ENCODE measurements at places on chromosomes 3 and 15.

DNA sequence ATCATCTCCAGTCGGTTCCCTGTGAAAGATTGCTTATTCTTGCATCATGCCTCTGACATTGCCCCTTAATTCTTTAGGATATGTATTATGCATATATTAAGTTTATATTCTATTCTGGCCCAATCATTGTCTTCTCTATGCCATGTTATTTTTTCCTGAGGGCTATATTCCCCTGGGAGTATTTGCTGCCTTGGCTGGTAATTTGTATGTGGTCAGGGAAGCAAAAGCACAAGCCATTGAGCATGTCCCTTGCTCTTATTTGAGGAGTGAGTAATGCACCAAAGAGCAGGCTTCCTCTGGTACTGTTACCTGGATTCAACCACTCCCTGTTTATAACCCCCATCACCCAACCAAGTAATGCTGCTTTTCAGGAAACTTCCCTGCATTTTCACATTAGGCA is 36.3 kb downstream of the STAC start:
- no peak for DNase-seq
- no peaks in the 10 kb centered on the region for H3K4me1 ChIP-seq
- H3K27me3 ChIP-seq: no peaks in the 10 kb centered on the region
- no peak overlapping the region for H3K27ac ChIP-seq

- H3K4me3 ChIP-seq: no peak overlapping the region
- DNase-seq: no peak
- no peak overlapping the region for H3K27ac ChIP-seq
- no peaks in the 10 kb centered on the region for H3K36me3 ChIP-seq
- no peaks in the 10 kb centered on the region for H3K27me3 ChIP-seq
- H3K4me1 ChIP-seq: no peaks in the 10 kb centered on the region
Observed at GRCh38 chr3:11037241-11037873, 44.8 kb downstream of the SLC6A1 start.

GRCh38 chr3:127083778-127084397 is 101.0 kb downstream of the PLXNA1 start:
- no peak overlapping the region for H3K4me3 ChIP-seq
- DNase-seq: no peak
- H3K27ac ChIP-seq: no peak overlapping the region
- H3K27me3 ChIP-seq: no peaks in the 10 kb centered on the region
- H3K36me3 ChIP-seq: no peaks in the 10 kb centered on the region

- DNase-seq: no peak
- no peaks in the 10 kb centered on the region for H3K4me1 ChIP-seq
- H3K27me3 ChIP-seq: no peaks in the 10 kb centered on the region
- no peak overlapping the region for H3K4me3 ChIP-seq
- H3K36me3 ChIP-seq: peaks cover 79% of the 10 kb centered on the region
Observed at GRCh38 chr3:52490035-52490938, 4.9 kb upstream of the STAB1 start.

- no peak overlapping the region for H3K4me3 ChIP-seq
- peak overlapping the region; percentile 75 for H3K27ac ChIP-seq
- no peaks in the 10 kb centered on the region for H3K27me3 ChIP-seq
- DNase-seq: no peak
- peaks cover 33% of the 10 kb centered on the region for H3K36me3 ChIP-seq
Observed at GRCh38 chr15:40040770-40041169, 1.8 kb upstream of the SRP14 start.

DNA sequence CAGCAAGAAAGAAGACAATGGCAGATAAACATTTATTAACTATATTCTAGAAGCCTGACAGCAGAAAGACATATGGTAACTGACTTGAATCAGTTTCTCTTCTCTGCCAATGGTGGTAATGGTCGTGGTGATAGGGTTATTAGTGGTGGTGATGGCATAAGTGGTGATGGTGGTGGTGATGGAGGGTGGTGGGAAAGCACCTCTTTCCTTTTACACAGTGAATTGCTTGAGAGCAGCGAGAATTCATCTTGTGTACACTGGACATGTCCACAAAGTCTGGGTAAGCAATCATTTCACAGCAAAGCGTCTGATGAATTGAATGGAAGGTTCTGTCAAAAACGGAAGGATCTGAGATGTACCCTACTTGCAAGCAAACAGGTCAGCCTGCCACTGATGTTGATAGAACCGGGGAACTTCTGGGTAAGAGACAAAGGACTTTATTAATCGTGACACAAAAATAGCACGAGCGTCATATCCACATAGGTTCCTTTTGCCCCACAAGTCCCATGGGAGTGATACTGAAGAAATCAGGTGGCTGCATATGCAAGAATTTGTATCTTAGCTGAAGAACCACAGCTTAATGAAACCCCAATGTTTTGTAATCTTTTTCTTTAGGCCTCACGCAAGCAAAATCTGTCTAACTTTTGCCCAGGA is 23.5 kb upstream of the TBC1D5 start:
- no peaks in the 10 kb centered on the region for H3K4me1 ChIP-seq
- DNase-seq: no peak
- H3K36me3 ChIP-seq: no peaks in the 10 kb centered on the region
- H3K27ac ChIP-seq: no peak overlapping the region

- peaks cover 17% of the 10 kb centered on the region for H3K4me1 ChIP-seq
- no peak for DNase-seq
- H3K4me3 ChIP-seq: no peak overlapping the region
- no peaks in the 10 kb centered on the region for H3K27me3 ChIP-seq
- no peaks in the 10 kb centered on the region for H3K36me3 ChIP-seq
Observed at GRCh38 chr15:60070838-60071493, 66.9 kb downstream of the FOXB1 start.

DNA sequence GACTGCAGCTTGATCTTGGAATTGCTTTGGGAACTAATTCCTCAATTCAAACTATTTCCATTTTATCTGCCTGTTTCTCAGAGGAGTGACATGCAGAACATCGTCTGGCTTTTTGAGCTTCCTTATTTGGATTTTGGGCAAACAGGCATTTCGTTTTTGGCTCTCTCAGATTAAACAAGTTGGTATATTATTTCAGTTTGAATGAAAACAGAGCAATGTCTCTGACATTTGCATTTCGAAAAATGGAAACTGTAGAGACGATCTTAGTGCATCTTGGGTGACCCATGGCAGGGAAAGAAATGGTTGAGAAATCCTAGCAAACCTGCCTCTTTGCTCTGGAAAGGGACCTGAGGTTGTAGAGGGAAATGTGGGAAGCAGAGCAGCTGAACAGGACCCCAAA is 33.0 kb upstream of the SNRK start:
- H3K4me3 ChIP-seq: no peak overlapping the region
- peaks cover 7% of the 10 kb centered on the region for H3K27me3 ChIP-seq
- no peak overlapping the region for H3K27ac ChIP-seq

DNA sequence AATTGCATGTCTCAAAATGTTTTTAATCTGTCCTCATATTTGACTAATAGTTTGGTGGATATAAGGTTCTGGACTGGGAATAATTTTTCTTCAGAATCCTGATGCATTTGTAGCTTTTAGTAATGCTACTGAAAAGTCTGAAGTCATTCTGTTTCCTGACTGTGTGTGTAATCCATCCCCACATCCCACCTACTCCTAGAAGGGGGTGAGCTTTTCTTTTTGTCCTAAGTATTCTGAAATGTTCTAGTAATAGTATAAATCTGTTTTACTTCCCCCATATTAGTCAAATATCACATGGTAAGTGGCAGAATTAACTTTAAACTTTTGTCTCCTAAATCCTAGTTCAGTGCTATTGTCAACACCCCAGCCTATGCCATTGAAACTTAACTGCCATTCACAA is 162.8 kb downstream of the GREM1 start:
- no peak for DNase-seq
- no peaks in the 10 kb centered on the region for H3K36me3 ChIP-seq
- H3K4me1 ChIP-seq: no peaks in the 10 kb centered on the region
- peaks cover 7% of the 10 kb centered on the region for H3K27me3 ChIP-seq
- H3K27ac ChIP-seq: no peak overlapping the region
- H3K4me3 ChIP-seq: no peak overlapping the region

GRCh38 chr15:57196865-57197264 is 179.4 kb upstream of the CGNL1 start:
- no peak for DNase-seq
- H3K27ac ChIP-seq: no peak overlapping the region
- H3K4me3 ChIP-seq: no peak overlapping the region
- H3K4me1 ChIP-seq: no peaks in the 10 kb centered on the region
- peaks cover 67% of the 10 kb centered on the region for H3K36me3 ChIP-seq

DNA sequence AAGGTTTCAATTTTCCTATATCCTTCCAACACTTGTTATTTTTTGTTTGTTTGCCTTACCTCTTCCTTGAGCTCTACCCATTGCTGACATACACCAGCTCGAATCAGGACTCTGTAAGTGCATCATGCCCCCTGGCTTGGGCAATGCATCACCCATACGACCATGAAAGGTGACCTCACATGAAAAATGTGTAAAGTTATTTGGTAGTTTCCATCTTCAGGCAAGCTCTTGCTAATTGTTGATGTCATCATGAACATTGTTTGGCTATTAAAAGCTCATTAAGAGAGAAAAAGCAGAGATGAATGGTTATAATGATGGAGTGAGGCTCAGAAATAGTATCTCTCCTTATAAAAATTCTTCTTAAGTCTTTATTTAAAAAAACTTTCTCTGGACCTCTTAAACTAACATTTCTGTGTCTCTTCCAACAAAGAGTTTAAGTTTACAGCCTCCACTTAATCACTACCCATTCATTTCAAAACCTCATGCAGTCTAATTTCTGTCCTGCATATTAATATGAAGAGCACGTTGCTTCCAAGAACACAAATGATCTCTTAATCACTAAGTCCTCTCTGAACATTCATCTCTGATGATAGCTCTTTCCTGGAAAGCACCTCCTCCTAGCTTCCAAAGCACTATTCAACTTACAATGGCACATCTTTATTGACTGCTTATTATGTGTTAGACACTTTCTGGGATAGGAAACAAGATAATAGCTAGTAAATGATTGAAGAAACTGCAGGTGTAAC is 236.3 kb downstream of the NFKBIZ start:
- H3K27ac ChIP-seq: no peak overlapping the region
- no peaks in the 10 kb centered on the region for H3K4me1 ChIP-seq
- DNase-seq: no peak

DNA sequence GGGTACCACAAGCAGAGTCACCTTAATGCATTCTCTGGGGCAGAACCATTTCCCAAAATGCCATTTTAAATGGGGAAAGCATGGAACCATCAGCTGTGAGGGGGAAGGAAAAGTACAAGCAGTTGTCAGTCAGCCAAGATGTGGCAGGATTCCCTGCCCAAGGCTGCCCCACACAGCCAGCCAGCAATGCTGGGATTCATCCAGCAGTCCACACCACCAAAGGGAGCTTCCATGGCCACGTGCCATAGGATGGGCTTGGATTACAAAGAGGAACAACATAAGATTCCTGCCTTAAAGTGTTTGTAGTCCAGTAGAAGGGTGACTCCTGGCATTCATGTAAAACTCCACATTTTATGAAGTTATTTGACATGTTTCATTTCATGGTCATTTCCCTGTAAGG is 233.3 kb downstream of the SHOX2 start:
- H3K4me1 ChIP-seq: no peaks in the 10 kb centered on the region
- no peak overlapping the region for H3K4me3 ChIP-seq
- DNase-seq: no peak
- no peaks in the 10 kb centered on the region for H3K36me3 ChIP-seq
- no peak overlapping the region for H3K27ac ChIP-seq
- no peaks in the 10 kb centered on the region for H3K27me3 ChIP-seq

DNA sequence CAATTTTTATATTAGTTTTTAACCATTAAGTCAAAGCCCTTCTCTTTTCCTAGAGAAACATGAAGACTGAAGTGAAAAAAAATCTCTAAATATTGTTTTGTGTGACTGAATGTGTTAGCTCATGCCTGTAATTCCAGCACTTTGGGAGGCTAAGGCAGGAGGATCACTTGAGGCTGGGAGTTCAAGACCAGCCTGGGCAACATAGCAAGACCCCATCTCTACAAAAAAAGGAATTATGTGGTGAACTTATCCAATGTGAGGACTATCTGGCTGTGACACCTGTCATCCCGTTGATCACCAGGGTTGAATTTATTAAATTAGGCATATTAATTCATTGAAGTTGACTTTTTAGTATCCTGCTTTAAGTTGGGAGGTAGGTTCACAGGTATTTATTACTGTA is 13.0 kb downstream of the SMC4 start:
- no peak overlapping the region for H3K4me3 ChIP-seq
- H3K4me1 ChIP-seq: peaks cover 6% of the 10 kb centered on the region
- no peak for DNase-seq
- H3K27ac ChIP-seq: no peak overlapping the region
- peaks cover 96% of the 10 kb centered on the region for H3K36me3 ChIP-seq

DNA sequence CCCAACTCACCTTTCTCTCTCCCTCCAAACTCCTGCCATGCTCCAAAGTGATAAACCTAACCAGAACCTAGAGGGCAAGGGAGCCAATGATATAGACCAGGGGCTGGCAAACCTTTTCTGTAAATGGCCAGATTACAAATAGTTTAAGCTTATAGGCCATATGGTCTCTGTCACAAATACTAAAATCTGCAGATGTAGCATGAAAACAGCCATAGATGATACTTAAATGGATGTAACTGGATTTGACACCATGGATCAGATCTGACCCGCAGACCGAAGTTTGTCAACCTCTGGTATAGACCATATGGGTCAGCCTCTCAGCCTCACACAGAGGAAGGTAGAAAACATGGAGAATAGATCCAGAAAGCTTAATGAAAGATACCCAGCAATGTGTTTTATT is 165.2 kb upstream of the STT3B start:
- no peaks in the 10 kb centered on the region for H3K36me3 ChIP-seq
- no peaks in the 10 kb centered on the region for H3K27me3 ChIP-seq
- H3K4me1 ChIP-seq: 0 out of 2 replicates have a peak, but pooled peaks cover 6% of the 10 kb centered on the region
- no peak overlapping the region for H3K27ac ChIP-seq

- H3K27ac ChIP-seq: no peak overlapping the region
- no peak for DNase-seq
- H3K4me1 ChIP-seq: no peaks in the 10 kb centered on the region
- no peak overlapping the region for H3K4me3 ChIP-seq
- no peaks in the 10 kb centered on the region for H3K27me3 ChIP-seq
Observed at GRCh38 chr3:72516361-72516760, 331.9 kb downstream of the SHQ1 start.

GRCh38 chr3:140131895-140132294 is 196.9 kb downstream of the CLSTN2 start:
- DNase-seq: no peak
- no peak overlapping the region for H3K4me3 ChIP-seq
- H3K4me1 ChIP-seq: no peaks in the 10 kb centered on the region
- H3K27me3 ChIP-seq: peaks cover 5% of the 10 kb centered on the region

- no peak for DNase-seq
- no peak within 1 kb of the TSS for H3K4me3 ChIP-seq
- no peak within 1 kb of the TSS for H3K27ac ChIP-seq
- no peaks in the 10 kb centered on the region for H3K4me1 ChIP-seq
- no peaks in the 10 kb centered on the region for H3K27me3 ChIP-seq
Observed at GRCh38 chr3:185253645-185254410, at the start of gene EHHADH. TSS of gene EHHADH (minus strand) at chr3:185254049. CDS start at chr3:185254022, 27 bp downstream.

DNA sequence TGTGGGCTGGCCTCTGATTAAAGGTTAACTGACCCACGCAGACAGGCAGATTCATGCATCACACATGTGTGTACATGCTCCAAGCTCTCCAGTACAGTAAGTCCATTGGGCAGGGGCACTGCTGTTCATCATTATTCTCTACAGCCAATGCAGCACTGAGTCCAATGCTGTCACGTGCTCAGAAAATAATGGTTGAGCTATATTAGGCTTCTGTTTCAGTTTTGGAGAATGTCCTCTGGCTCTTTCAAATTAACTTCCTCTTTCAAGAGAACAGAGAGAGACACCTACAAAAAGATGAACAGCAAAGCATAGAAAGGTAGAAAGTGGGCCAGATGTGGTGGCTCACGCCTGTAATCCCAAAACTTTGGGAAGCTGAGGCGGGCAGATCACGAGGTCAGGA is 202.6 kb downstream of the MEX3B start:
- H3K4me3 ChIP-seq: no peak overlapping the region
- no peak for DNase-seq
- no peaks in the 10 kb centered on the region for H3K27me3 ChIP-seq
- no peaks in the 10 kb centered on the region for H3K4me1 ChIP-seq
- H3K27ac ChIP-seq: no peak overlapping the region

Measured in DND-41 (cell line).